Aorta (tissue), 5 donors: ENCODE measurements at places on chromosomes 5 and 9. TPM values are rescaled to one million over a fixed set of nuclear protein-coding genes. Genes with fewer than 3 reads are reported as not detected.

DNA sequence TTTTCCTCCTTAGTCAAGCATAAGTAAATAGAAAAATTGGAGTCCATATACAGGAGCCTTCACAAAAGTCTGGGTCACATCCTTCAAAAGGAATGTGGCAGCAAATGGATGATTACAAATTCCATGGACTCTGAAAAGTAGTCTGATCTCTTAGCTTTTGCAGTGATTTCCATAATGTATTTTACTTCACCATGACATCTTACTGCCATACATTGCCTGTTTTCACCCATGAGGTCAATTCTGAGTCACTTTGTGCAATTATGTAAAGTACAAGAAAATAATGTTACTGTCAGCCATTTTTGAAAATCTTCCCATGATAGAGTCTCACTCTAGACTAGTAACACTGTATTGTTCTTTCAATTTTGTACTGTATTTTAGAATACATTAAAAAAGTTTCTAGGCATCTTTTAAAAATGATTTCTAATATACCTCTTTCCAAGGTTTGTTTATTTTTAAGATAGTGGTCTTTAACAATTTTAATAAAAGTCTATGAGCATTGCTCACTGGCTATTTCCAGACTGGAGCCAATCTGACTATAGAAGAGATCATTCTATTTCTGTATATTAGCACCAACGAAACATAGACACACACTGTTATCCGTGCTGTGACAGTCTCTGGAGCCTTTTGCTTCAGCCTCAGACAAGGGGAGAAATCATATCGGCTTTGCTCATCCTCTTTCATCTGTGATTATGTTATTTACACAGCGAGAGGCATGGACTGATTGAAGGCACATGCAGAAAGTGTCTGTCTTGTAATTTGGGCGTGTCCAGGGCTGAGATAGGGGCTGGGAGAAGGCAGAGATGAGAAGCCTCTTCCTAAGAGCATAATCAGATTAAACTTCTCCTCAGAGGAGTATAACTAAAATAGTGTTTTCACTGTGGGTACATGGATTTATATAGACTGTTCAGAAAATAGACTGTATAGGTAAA lies 22.9 kb upstream of the ACTBL2 start:
- no peak for DNase-seq

DNA sequence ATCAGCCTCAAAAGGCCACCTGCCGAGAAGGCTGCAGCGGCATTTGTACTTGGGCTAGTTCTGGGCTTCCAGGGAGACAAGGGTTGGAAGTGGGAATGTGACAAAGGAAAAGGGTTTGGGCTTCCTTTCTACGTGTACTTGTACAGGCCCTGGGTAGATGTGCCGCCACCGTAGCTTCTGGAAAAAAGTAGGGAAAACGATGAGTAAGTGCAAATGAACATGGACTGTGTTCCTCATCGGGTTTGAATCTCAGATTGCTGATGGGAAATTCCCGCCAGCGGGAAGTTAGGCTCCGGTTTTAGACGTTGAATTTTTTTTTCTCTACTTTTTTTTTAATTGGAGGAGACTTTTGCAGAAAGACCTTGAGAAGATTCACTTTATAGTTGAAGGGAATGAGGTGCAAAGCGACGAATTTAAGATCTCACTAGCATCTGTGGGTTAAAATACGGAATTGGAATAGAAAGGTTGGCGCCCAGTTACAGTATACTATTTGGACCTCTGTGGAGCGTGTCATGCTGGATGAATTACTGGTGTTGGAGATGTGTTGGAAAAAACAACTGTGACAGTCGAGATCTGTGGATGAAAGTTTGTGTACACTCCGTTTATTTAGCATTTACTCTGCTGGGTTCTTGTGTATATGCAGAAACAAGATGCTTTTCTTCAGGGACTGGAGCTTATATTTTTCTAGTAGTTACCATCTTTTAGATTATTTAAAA lies 1.2 kb downstream of the G3BP1 start:
- peak; percentile 57 for DNase-seq

- no peak for DNase-seq
Measured at GRCh38 chr5:156135531-156135930, 191.4 kb upstream of the SGCD start.

Gene PKD2L2
- not detected for total RNA-seq

Gene ACOT12
- 0.18 TPM for total RNA-seq
